IPS DF 6.9 (cell line): ENCODE measurements at places on chromosomes 11 and 22.

DNA sequence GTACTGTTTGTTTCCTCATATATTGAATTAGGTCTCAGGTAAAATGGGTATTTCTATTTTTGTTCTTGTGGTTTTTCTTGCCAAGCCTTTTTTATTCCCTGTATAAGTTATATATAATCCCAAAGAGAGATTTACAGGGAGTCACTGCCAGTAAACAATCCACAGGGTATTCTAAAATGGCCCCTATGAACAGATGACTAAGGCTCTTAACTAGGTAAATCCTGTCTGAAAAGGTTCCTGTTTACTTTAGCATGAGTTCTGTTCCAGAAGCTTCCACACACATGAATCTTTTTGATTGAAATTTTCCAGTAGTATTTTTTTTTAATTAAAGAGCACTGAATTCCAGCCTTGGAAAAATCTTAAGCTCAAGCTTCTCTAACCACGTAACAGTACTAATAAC, 552.8 kb upstream of the CCDC179 start:
- no peak for DNase-seq

DNA sequence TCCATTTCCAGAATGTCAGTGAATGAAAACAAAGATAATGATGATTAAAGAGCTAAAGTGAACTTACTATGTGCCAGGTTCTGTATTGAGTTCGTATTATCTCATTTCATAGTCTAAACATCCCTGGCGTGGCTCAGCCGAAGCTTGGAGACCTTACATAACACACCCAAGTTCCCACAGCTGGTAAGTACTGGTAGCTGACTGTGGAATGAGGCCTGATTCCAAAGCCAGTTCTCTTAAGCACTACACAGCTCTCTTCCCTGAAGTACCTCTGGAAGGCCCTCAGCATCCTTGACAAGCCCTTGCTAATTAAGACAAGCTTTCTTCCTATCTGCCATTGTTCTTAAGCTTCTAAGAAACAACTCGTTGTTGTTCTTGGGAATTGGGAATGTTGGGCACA, 28.6 kb upstream of the NCAM1 start:
- no peak for DNase-seq

- no peak for DNase-seq
Observed at GRCh38 chr11:64035081-64035524, 628 bp upstream of the FLRT1 start.

GRCh38 chr22:39501644-39502108, 414 bp upstream of the MIEF1 start:
- no peak for DNase-seq

DNA sequence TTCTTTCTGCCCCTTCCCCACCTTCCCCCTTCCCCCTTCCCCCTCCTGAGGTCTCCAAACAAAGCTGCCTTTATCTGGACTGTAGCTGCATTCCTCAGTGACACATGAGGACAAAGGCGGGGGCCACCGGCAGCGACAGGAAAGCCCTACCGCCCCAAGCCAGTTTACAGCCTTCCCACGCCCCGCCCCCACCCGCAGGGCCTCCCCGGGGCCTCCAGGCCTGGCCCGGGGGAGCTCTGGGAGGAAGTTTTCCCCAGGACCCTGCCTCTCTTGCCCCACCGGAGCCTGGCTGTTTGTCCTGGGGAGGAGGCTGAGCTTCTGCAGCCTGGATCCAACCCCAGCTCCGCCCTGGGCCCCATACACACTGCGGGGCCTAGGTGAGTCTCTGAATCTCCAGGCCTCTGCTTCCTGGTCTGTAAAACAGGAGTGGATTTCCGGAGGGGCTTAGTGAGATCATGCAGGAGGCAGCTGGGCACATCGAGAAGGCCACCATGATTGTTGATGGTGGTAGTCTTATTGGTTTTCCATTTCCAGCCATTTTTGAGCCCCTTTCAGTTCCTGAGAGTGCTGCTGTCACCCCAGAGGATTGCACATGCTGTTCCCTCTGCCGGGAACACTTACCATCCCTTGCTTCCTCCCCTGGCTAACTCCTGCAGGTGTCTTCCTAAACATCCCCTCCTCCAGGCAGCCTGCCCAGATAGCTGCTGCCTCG, 130.7 kb downstream of the MN1 start:
- no peak for DNase-seq

DNA sequence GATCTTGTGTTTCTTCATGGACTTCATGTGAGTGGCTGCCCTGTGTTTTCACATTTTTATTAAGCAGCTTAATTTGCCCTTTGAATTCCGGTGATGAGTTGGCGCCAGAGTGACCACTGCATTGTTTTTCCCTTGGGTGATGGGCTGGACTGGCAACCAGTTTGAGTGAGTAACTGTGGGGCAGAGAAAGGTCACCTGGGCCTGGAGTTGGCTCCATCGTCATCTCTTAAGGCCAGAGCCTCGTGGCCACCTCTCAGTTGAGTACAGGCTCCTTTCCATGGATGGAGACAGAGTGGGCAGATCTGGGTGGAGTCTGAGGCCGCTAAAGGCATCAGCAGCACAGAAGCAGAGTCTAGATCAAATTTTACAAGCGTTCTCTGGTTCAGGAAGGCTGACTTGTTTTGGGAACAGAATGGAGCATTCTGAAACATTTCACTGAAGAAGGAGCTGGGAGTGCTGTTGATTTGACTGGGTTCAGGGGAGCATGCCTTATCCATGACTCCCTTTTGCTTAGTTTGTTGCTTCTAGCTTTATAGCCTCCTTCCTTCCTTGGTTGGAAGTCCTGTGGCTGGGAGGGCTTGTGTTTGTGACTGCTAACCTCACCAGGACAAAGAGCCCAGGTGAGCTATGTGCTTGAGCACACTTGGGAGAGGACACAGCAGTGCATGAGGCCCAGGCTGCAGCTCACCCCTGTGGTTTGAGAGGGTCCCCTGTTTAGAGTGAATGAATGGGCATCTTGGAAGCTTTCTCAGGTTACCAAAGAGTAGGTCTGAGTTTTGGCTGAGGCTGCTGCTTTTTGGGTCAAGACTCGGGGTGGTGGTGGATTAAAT, 7.8 kb downstream of the BCR start:
- DNase-seq, result no peak

DNA sequence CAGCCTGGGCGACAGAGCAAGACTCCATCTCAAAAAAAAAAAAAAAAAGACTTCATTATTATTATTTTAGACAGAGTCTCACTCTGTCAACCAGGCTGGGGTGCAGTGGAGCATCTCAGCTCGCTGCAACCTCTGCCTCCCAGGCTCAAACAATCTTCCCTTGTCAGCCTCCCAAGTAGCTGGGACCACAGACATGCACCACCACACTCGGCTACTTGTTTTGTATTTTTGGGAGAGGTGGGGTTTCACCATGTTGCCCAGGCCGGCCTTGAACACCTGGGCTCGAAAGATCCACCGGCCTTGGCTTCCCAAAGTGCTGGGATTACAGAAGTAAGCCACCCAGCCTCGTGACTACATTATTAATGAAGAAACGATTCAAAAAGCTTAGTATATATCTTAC, 5.3 kb upstream of the TYMP start:
- no peak for DNase-seq

DNA sequence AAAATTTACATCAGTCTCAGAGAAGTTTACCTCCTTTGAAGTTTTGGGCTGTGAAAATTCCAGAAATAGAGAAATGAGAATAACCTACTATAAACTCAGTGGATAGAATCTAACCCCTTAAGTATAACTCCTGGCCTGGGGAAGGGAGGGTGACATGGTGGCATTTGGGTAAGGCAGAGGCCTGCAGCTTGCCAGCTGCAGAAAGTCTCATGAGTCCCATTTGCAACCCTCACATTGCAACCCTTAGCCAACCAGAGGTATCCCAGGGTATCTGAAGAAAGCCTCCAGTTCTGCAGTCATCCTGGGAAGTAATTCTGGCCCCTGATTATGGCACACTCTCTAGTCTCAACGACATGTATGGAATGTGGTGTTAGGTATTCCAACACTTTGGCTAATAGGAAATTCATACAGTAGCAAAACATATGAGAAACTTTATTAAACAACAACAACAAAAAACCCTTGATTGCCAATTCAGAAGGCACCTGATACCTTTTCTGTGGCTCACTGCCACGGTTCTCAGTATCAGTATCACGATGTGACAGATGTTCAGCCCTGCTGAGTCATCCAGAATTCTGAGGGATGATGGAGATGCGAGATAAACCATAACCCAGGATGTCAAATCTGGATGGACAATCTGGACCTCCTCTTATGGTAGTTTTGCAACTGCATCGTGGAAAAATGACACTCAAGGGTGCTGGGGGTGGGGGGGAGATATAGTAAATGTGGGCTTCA, 743.4 kb downstream of the NELL1 start:
- no peak for DNase-seq

GRCh38 chr11:28504555-28505110, 396.4 kb downstream of the METTL15 start:
- DNase-seq, result no peak

DNA sequence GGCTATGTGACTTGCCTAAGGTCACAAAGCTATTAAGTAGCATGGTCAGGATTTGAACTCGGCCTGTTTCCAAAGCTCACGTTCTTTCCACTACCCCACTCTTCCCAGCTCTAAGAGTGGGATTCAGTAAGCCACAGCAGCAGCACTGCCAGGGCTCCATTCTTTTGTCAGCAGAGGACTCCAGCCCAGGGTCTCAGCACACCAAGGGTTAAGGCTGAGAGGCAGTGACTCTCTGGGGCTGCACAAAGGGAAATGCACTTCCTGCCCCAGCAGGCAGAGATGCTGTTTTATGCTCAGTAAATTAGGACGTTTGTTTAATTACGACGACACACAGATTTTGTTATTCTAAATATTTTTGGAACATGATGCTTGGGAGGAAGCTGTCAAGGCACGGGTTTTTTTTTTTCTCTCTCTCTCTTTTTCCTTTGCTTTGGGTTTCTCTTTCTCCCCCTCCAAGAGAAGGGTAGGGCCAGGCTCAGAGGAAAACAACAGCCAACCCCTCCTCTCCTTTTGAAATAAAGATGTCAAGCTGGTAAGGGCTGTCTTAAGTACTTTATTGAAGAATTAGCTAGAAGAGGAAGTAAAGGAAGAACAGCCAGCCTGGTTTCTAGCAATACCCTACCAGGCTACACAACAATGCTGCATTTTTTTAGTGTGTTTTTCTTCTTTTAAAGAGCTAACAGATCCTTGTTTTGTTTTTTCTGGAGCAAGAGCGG, 2.8 kb downstream of the MYH9 start:
- DNase-seq, result no peak

GRCh38 chr11:104637662-104638170, 260.5 kb downstream of the CASP12 start:
- DNase-seq, result no peak

- no peak for DNase-seq
Observed at GRCh38 chr11:30481796-30482195, 104.4 kb downstream of the MPPED2 start.

GRCh38 chr11:65389294-65389980, 3.0 kb downstream of the FRMD8 start:
- no peak for DNase-seq

DNA sequence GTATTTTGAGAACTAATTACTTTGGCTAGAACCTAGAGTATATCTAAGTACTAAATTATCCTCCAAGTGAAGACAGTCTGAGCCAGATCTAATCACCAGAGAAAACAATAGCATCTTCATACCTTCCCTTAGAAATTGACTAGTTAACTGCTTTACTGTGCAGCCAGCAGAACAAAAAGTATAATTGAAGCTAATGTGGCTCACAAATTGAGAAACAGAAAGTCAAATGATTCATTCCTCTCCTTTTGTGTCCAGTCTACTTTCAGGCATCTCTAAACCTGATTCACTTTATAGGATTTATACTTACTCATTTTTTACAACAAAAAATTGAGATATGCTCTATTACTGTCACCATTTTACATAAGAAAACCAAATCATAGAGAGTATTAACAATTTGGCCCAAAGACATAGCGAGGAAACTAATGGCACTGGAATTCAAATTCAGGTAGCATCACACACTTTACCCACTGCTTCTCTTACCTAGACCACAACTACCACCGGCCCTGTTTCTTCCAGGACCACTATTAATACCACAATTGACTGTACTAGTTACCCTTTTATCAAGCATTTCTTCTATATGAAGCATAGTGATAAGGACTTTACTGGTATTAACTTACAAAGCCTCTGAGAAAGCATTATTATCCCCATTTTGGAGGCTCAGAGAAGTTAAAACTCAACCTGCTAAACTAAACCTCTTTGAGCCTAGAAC, 1402.6 kb upstream of the TENM4 start:
- DNase-seq, result no peak

DNA sequence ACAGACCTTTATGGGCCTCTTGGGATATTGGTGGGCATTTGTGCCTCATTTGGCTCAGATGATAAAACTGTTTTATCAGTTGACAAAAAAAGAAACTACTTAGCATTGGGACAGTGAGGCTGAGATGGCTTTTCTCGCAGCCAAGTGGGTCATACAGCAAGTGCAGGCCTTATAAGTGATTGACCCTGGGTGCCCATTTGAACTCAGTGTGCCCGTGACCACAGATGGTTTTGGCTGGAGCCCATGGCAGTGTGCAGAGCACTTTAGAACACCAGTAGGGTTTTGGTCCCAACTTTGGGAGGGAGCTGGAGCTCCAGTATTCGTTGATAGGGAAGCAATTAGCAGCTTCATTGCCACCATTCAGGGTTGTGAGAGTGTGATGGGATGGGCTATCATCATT, 404.5 kb upstream of the LARGE1 start:
- DNase-seq, result no peak

- no peak for DNase-seq
Observed at GRCh38 chr11:26622181-26622580, 50.1 kb upstream of the MUC15 start.

GRCh38 chr11:88402192-88402715, 64.7 kb upstream of the CTSC start:
- DNase-seq, result no peak

DNA sequence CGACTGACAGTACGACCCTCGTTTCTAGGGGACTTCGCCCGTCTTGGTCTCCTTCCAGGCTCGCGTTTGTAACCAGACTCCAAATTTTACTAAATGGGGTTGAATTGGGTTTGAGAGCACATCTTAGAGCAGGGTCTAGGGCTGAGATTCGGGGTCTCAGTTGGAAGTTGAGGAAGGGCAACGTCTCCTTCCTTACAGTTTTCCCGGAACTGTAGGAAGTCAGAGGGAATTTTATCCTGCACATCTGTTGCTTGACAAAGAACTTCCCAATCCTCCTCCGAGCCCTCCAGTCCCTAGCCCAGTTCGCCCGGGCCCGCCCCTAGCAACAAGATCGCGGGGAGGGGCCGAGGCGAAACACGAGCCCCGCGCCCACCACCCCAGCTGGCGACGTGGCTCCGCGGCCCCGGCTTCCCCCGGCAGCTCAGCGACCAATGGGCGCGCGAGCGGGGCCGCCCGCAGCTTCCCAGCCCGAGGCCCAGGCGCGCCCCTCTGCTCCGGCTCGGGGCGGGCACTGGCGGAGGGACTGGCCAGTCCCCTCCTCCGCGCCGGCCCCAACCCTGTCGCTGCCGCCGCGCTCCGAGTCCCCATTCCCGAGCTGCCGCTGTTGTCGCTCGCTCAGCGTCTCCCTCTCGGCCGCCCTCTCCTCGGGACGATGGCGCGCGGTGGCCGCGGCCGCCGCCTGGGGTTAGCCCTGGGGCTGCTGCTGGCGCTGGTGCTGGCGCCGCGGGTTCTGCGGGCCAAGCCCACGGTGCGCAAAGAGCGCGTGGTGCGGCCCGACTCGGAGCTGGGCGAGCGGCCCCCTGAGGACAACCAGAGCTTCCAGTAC, at the start of gene RCN1:
TSS of gene RCN1 (plus strand) at position 530 of the 826 bp plus-strand sequence. CDS start at position 653, 123 bp downstream.
- DNase-seq, result peak; percentile 50

GRCh38 chr11:48366365-48366764, at the start of gene OR4C5:
OR4C5 (minus strand) TSS chr11:48366465; CDS start chr11:48366465, 0 bp downstream.
- DNase-seq, result no peak
